Activated CD4-positive, alpha-beta T cell treated with anti-CD3 and anti-CD28 coated beads, Interleukin-2, amount 50 U/mL, for 4 hours (primary cell): ENCODE measurements at places on chromosomes 1 and 21.

GRCh38 chr1:64757213-64757612 is 12.3 kb downstream of the RAVER2 start:
- no peak for DNase-seq

- DNase-seq, result no peak
Measured at GRCh38 chr1:224689374-224689773, 73.3 kb downstream of the CNIH3 start.

- DNase-seq, result peak; percentile 88
Measured at GRCh38 chr1:206583707-206584648, 28.3 kb downstream of the EIF2D start.

GRCh38 chr21:45137612-45137937 is 63.2 kb downstream of the ADARB1 start:
- no peak for DNase-seq

GRCh38 chr1:12469493-12469892 is 148.5 kb downstream of the DHRS3 start:
- no peak for DNase-seq

DNA sequence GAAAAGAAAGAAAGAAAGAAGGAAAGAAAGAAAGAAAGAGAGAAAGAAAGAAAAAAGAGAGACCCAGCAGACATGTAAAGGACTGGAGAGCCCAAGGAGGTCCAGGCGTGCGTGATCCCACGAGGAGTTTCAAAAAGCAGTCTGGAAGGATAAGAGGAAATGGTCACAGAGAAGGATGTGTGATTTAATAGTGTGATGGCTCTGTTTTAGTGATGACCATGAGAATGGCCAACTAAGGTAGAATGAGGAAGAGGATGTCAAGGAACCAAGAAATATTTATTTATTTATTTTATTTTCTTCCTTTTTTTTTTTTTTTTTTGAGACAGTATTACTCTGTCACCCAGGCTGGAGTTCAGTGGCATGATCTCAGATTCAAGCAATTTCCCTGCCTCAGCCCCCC is 25.5 kb downstream of the PTGS2 start:
- DNase-seq, result no peak

- DNase-seq, result no peak
Measured at GRCh38 chr1:29991025-29991424, 732.4 kb downstream of the MATN1 start.

DNA sequence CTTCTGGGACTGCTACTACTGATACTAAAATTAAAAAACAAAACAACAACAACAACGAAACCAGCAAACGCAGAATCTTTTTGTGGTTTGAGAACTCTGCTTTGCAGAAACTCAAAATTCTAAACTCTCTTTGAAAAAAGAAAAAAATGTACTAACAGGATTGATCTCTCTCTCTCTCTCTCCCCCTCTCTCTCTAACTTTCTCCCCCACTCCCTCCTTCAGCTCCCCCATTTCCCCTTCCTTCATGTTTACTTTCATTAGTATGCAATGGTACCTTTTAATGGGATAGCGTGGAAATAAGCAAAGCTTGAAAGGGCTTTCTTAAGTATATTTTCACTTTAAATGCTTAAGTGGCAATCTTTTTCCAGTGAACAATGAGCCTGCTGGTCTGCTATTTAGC is 562.6 kb upstream of the ADGRL2 start:
- no peak for DNase-seq

- DNase-seq, result no peak
Measured at GRCh38 chr1:52473039-52473438, 68.6 kb downstream of the PRPF38A start.
